ENCODE measurements at places on chromosomes 5 and 9. TPM values are rescaled to one million over a fixed set of nuclear protein-coding genes. Genes with fewer than 3 reads are reported as not detected.

KCNV2 gene
- not detected for total RNA-seq

KIF4B gene
- not detected for total RNA-seq

BARHL1 gene
- not detected for total RNA-seq

ABCA1 gene
- total RNA-seq = 48.1 TPM

CSF1R gene
- 76.3 TPM for total RNA-seq

DRD1 gene
- 0.99 TPM for total RNA-seq

TTC16 gene
- total RNA-seq = 0.27 TPM

SLCO6A1 gene
- not detected for total RNA-seq

HAVCR2 gene
- total RNA-seq = 38.0 TPM

CBY3 gene
- total RNA-seq = not detected

CTXN3 gene
- not detected for total RNA-seq

ARL14EPL gene
- total RNA-seq = 1.7 TPM

AGXT2 gene
- total RNA-seq = not detected

CDX1 gene
- not detected for total RNA-seq

DOK3 gene
- 20.5 TPM for total RNA-seq

EGFL7 gene
- total RNA-seq = 56.5 TPM

DAB2IP gene
- total RNA-seq = 87.4 TPM

WNK2 gene
- 0.95 TPM for total RNA-seq

NTRK2 gene
- 12.6 TPM for total RNA-seq

CCNO gene
- 0.35 TPM for total RNA-seq

MARCOL gene
- total RNA-seq = not detected

EDIL3 gene
- 170 TPM for total RNA-seq

CCL27 gene
- not detected for total RNA-seq

All from thoracic aorta (tissue), 2 donors.